Activated naive CD4-positive, alpha-beta T cell treated with anti-CD3 and anti-CD28 coated beads, Interleukin-2, amount 50 U/mL, for 16 hours (primary cell): ENCODE measurements at places on chromosomes 5 and 9.

DNA sequence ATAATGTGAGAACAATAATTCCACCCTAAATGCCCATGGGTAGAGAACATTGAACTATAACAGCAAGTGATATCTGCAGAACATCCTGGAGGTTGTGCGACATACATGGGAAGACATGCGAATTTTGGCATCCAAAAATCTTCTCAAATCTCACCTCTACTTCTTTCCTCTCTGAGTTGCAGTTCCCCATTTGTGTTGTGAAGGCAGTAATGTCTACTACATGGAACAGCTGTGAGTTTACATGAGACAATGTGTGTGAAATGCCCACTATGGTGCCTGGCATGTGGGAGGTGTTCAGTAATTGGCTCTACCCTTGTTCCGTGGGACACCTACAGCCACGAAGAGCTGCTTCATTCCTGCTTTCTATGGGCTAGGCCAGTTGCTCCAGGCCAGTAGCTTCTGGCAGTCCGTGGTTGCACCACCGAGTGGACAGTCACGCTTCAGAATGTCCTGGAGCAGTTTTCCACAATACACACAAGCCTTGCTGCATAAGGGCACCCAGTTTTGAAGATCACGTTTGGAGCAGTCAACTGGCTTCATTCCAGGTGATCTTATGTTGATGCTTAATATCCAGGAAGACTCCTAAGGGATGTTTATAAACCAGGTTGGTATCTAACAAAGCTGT lies 297.7 kb downstream of the DEPDC1B start:
- DNase-seq: no peak

- no peak for DNase-seq
Observed at GRCh38 chr5:125294844-125295243, 548.4 kb upstream of the ZNF608 start.

- no peak for DNase-seq
Observed at GRCh38 chr5:10213316-10213715, 36.4 kb downstream of the ATPSCKMT start.

DNA sequence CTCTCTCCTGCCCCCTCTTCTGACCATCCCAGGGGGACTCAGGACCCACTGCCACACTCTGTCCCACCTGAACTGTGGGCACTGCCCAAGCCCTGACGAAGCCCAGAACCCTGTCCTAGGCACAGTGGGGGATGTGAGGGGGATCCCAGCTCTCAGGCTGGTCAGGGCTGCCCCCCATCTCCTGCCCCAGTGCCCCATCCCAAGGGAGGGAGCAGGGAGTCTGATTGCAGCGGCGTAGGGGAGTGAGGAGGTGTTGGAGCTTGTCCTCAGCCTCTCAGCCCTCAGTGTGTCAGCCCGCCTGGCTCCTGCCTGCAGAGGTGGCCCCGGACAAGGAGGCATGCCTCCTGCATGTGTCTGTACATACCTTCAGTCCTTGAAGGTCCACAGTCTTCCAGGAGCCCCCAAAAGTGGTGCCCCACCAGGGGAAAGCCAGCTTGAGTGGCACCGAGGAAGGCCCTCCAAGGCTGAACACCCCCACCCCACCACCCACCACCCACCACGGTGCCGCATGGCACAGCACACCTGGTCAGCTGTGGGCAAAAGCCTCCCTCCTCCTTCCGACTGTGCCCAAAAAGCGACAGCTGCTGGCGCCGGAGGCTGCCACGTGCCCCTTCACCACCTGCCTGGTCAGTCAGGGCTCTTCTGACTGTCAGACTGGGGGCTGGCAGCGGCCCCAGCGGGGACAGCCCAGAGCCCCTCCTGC lies 930 bp downstream of the SARDH start:
- no peak for DNase-seq

DNA sequence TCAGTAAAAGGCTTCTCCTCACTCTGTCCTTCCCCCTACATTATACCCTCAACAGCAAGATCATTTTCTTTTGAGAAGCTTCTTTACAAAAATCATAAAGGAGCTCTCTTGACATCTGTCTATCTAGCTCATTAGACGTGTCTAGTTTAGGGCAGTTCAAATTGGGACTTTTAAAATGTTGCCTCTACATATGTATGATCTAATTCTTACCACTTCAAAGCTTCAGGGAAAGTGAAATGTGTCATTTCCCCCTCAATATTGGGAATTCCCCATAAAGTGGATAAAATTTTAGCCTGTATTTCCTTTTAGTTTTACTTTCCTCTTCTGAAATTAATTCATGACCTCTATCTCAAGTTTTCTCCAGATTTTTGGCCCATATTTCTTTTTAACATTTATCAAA lies 323.7 kb downstream of the ARRDC3 start:
- no peak for DNase-seq

- no peak for DNase-seq
Observed at GRCh38 chr9:122109035-122109813, 16.1 kb upstream of the TTLL11 start.

DNA sequence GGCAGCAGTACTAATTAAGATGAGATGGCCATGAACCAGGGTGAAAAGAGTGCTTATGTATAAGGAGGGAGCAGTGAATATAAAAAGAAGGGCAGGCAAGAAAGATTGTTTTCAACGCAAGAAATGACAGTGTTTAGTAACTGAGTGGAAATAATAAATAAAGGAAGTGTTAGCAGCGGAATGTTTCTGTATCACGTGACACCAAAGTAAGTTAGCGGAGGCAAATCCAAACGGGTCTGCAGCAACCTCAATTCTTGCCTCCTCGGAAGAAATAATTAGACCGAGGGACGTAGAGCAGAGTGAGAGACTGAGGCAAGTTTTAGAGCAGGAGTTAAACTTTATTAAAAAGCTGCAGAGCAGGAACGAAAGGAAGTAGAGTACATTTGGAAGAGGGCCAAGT lies 15.4 kb upstream of the GAS1 start:
- DNase-seq: no peak

DNA sequence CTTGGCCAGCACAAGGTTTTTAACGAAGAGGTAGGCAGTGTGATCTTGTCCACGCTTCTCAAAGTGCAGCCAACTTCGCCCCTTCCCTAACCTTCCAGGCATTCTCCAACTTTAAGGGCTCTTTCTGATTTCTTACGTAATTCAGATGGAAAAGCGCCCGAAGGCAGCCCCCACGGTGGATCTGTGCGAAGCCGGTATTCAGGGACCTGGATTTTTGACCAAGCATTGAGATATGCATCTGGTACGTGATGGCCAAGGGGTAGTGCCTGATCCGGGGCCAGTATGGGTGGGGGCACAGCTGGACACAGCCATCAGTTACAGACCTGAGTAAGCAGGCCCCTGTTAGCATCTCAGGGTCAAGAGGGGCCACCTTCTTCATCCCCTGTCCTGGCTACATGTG lies 80.0 kb downstream of the AMBP start:
- DNase-seq: no peak

DNA sequence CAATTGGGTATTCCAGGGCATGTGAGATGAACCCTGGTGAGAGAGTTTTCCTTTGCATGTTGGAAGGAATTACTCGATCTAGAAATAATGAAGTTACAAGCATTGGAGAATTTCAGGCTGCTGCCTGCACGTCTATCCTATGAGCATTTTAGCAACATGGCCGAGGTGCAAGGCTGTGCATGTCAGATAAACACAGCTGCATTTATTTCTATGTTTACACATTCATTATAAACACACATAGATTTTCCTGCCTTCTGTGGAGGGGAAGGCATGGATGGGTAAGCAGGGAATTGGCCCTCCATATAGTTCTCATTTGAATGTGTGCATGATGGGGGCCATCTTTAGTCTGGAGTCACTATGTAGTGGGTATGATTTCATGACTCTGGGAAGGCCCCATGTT lies 42.3 kb downstream of the AOPEP start:
- no peak for DNase-seq

- DNase-seq: no peak
Observed at GRCh38 chr9:20606652-20607051, 15.6 kb downstream of the MLLT3 start.

DNA sequence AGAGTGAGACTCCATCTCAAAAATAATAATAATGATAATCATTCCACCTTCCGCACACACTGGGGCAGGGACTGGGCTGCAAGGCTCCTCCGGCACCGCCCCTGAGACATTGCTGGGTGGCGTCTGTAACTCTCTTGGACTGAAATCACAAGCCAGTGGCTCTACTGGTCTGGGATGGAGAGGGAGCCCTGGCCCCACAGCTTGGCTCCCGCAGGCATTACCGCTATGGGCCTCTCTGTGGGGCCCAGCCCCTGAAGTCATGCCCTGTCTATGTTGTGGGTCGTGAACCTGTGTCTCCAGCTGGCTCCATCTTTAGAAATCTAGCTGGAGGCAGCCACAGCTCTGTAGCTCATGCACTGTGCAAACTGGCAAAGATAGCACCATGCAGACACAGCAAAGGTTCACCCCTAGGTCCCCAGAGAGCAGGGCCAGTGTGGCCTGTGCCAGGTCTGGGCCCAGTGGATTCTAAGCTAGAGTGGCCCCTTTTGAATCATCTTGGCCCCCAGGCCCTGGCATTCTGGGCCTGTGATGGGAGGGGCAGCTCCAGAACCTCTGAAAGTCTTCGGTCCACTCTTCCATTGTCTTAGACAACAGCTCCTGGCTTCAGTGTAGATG lies 36.1 kb upstream of the COL5A1 start:
- no peak for DNase-seq

DNA sequence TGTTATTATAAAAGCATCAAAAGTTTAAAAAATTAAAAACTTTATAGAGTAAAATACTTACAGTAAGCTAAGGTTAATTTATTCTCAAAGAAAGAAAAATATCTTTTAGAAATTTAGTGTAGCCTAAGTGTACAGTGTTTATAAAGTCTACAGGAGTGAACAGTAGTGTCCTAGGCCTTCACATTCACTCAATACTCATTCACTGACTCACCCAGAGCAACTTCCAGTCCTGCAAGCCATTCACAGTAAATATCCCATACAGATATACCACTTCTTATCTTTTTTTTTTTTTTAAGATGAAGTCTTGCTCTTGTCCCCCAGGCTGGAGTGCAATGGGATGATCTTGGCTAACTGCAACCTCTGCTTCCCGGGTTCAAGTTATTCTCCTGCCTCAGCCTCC lies 73.1 kb upstream of the FST start:
- DNase-seq: no peak

- no peak for DNase-seq
Observed at GRCh38 chr5:123582550-123583285, 70.7 kb downstream of the CSNK1G3 start.

- no peak for DNase-seq
Observed at GRCh38 chr5:145718956-145719355, 116.2 kb downstream of the PRELID2 start.

- DNase-seq: no peak
Observed at GRCh38 chr9:131732636-131733289, 7.1 kb downstream of the RAPGEF1 start.

GRCh38 chr5:43007911-43008362 lies 32.2 kb downstream of the ANXA2R start:
- peak; percentile 82 for DNase-seq

DNA sequence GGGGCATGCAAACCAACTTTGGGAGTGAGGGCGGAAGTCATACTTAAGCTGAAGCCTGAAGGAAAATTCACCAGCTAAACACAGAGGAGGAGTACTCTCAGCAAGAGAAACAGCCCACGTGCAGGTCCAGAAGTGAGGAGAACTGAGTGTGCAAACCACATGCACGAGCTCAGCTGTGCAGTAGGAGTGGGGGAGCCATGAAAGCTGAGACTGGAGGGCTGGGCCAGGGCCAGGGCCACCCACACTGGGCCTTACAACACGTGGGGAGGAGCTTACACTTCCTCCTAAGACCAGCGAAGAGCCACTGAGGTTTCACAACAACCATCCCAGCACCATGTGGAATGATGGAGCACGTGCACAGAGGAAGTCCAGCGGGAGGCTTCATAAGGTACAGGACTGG lies 9.3 kb upstream of the WWC1 start:
- no peak for DNase-seq

- peak; percentile 60 for DNase-seq
Observed at GRCh38 chr5:158812408-158812807, 287.3 kb downstream of the EBF1 start.

GRCh38 chr5:130549884-130550561 lies 615.0 kb downstream of the HINT1 start:
- DNase-seq: no peak

DNA sequence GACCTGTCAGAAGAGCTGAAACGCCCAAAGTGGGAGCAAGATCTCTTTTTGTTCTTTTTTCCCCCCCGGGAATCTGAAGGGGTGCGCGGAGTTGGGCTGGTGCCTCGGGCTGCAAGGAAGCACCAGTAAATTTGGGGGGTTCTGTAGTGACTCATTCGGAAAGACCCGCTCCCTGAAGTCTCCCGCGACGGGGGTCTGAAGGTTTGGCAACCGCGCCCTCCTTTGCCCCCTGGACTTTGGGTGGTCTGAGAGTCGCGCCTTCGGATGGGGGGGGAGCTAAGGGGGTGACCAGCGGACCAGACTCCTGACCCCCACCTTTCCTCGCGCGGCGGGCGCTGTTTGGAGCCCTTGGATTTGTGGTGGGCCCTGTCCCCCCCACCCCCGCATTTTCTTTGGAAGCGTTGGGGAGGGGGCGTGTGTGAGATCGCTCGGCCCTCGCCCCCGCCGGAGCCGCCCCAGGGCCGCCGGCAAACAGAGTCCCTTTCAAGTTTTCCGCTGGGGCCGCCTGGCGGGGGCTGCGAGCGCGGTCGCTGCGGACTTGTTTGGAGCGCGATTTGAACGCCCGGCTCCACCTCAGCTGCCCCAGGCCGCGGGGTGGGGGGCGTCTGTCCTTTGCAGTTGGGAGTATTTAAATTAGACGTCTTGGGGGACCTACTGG lies 2.0 kb downstream of the CXXC5 start:
- peak; percentile 39 for DNase-seq

GRCh38 chr5:36768450-36768849 lies 108.1 kb upstream of the NIPBL start:
- DNase-seq: no peak

- DNase-seq: no peak
Observed at GRCh38 chr5:155834271-155834975, 492.5 kb upstream of the SGCD start.

DNA sequence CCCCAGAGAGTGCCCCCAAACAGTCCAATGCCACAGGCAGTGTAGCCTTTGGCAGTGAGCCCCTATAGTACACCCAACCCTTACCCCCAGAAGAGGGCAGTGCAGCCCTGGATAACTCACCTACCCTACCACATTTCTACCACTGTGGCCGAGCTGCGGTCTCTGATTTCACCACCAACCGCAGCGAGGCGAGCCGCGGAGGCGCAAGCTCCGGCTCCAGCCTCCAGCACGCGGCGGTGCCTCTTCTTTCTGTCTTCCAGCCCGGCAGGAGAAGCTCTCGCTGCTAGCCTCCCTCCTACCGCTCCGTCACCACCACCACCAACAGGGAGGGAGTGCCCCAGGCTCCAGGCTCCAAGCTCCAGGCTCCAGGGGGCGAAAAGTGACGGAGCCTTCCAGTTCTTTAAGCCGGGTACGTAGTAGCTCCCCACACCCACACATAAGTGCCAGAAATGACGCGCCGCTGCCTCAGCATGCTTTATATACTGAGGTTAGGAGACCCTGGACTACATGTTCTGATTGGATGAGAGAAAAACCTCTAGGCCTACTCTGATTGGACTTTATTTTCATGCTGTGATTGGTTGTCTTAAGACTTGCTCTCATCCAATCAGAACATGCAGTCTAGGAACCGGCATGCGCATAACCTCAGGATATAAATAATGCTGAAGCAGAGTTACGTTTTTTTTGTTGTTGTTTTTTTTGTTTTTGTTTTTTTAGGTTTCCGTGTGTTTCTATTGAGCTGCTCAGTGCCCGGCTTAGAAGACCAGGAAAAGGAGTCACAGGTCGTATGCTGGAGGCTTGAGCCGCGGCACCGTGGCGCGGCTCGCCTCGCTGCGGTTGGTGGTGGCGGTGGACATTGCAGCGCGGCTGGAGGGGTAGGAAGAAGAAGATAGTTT lies at the start of gene PCAT7:
Gene PCAT7, plus strand, starts transcription at position 645 of the 893 bp plus-strand sequence.
- no peak for DNase-seq
